ENCODE measurements at places on chromosomes 6 and 20.

GRCh38 chr6:90429713-90430112 is 133.1 kb upstream of the BACH2 start:
- peak; percentile 15 for DNase-seq

- peak; percentile 53 for DNase-seq
These were observed 115.9 kb downstream of the FYN start for GRCh38 chr6:111757342-111757741.

DNA sequence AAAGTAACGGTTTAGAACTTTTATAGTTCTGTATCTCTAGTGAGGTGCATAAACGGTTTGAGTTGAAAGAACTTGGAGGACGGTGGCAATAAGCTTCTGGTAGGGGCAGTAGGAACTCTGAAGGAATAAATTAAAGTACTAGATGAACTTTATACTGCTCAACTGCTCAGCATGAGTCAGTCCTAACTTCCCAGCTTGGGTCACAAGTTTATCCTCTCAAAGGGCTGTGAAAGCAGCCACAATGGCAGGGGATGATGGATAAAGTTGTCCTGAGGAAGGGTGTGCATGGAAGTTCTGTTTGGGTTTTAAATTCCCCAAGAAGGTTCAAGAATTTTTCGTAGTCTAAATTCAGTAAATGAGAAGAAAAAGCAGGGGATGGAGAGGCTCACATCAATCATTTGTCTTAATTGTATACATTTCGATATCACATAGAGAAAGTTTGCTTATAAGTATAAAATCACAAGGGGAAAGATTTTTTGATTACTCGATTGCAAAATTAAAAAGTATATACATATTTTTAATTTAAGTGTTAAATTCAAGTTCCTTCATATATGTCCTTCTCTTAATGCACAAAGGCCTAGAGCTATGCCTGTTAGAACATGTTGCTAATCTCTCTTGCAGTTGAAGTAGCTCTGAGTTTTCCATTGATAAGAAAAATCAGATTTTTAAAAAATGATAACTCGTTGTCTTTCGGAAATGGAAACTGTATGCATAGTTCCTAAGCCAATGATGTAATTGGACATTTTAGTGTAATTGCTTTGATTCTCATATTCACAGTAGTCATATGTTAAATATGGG is 55.3 kb upstream of the JAG1 start:
- peak; percentile 78 for DNase-seq

- peak; percentile 56 for DNase-seq
These were observed 373.1 kb upstream of the SOX4 start for GRCh38 chr6:21220271-21220987.

DNA sequence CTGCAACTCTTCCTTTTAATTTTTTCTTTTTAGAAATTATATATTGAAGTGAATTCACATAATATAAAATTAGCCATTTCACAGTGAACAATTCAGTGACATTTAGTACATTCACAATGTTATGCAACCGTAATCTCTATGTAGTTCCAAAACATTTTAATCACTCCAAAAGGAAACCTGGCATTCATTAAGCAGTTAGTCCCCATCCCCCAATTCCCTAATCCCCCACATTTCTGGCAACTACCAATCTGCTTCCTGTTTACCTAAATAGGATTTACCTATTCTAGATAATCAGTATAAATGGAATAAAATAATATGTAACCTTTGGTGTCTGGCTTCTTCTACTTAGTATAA is 8.5 kb upstream of the DDX27 start:
- DNase-seq: no peak

DNA sequence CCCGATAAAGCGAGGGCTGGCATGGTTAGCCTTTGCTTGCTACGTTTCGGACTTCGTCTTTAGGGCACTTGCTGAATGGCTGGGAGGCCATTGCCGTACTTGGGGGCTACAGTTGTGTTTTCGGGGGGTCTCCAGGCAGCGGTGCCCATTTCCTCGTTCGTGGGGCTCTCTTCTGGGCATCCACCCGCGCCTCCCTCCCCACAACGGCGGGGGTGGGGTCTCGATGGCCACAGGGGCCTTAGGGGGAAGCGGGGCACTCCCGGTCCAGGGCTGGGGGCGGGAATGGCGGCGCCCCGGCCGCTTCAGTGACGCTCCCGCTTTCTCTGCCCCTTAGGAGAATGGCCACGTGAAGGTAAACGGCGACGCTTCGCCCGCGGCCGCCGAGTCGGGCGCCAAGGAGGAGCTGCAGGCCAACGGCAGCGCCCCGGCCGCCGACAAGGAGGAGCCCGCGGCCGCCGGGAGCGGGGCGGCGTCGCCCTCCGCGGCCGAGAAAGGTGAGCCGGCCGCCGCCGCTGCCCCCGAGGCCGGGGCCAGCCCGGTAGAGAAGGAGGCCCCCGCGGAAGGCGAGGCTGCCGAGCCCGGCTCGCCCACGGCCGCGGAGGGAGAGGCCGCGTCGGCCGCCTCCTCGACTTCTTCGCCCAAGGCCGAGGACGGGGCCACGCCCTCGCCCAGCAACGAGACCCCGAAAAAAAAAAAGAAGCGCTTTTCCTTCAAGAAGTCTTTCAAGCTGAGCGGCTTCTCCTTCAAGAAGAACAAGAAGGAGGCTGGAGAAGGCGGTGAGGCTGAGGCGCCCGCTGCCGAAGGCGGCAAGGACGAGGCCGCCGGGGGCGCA is 2.4 kb downstream of the MARCKS start:
- DNase-seq: peak; percentile 58

DNA sequence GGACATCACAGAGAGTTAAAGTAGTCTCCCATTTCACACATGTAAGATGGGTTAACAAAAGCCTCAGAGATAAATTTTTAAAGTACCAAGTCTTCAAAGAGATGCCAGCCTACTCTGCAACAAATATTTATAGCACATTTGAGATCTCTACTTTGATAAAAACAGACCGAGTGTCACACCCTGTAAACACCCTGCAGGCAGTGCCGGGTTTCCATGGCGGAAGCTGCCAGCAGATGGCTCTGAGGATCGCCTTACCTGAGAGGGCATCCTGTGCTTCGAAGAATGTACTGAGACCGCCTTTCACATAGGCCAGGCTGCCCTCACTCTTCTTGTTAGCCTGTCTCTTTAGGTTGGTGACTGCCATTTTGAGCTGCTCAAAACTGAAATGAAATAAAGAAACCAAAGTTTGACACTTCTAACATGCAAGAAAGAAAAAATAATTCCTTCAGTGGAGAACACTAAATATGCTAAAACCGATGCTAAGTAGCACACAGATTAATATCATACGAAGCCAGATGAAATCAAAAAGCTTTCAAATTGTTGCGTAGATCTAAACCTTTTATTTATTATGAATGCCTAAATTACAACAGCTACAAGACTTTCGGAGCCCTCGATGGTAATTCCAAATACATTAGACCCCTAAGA is 39.3 kb downstream of the HUS1B start:
- DNase-seq: no peak

GRCh38 chr20:35257175-35257909 is 20.6 kb downstream of the MMP24OS start:
- DNase-seq: peak; percentile 76

DNA sequence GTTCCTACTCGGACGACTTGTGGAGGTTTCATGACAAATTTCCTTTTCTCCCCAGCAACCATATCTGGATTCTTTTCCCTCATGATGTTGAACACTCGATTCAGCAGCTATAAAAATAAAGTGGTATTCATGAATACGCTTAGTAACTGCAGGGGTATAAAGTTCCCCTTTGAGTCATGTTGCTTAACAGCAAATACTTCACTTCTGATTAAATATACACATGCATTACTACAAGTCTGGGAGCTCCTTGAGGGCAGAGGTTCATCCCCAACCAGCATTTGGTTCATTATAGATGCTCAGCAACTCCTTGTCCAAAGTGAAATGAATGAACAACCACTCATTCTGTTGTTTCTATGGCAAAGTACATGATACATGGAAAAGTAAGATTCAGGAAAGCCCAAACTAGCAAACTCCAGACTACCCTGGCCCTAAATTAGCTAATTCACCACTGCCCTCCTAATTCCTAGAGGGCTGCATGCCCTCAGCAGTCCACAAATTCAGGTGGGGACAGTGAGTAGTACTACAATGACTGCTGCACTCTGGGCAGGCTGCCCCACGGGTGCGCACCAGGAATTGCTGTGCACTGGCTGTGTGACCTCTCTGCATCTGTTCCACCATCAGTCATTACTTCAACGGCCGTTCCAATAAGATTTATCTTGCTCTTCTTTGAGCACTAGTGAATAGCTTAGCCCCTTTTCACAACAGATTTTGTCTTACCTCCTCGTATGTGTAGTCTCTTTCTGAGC is 15.2 kb downstream of the EIF2S2 start:
- DNase-seq: peak; percentile 38

- DNase-seq: peak; percentile 96
These were observed 434.7 kb downstream of the BCKDHB start for GRCh38 chr6:80541181-80541580.

DNA sequence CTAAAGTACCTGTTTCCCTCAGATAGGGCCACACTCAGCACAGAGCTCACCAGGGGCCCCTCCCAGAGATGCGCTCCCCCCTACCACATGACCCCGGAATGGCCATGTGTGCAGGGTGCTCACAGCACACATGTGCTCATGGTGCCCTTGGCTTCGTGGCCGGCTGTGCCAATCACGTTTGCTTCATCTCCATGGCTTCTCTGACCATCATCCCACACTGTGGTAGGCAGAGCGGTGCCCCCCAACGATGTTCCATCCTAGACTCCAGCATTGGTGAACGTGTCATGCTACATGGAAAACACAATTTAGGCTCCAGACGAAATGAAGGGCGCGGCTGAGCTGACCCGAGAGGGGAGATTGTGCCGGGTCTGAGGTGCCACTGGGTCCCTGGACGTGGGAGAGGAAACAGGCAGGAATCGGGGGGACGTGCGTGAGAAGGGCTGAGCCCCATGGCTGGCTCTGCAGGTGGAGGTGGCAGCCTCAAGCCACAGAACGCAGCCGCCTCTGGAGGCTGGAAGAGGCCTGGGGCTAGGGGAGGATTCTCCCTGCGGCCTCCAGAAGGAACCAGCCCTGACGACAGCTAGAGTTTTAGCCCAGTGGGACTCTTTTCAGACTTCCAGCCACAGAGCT is 126.5 kb downstream of the DLL1 start:
- DNase-seq: no peak

- peak; percentile 85 for DNase-seq
These were observed 94.8 kb upstream of the SCAF8 start for GRCh38 chr6:154638369-154638768.

- no peak for DNase-seq
These were observed 42.8 kb upstream of the PSMF1 start for GRCh38 chr20:1075616-1076015.

DNA sequence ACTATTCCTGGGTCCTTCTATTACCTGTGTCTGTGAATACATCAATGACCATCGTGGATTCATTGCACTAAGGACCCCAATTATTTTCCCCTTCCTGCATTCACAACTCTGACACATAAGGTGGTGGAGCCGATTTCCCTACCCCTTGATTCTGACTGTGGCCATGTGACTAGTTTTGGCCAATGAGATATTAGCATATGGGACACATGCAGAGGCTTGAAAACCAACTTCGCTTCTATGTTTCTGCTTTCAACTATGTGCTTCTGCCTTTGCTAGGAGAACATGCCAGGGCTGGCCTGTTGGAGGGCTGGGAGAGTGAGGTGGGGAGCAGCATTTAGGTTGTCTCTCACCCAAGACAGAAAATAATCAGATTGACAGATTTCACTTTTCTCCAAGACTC is 483.1 kb upstream of the JAG1 start:
- DNase-seq: no peak

GRCh38 chr6:78538002-78538401 is 329.3 kb upstream of the IRAK1BP1 start:
- DNase-seq: peak; percentile 55

- DNase-seq: no peak
These were observed 22.1 kb downstream of the NUDT3 start for GRCh38 chr6:34370361-34370760.

- DNase-seq: no peak
These were observed 52.6 kb upstream of the GCM1 start for GRCh38 chr6:53201270-53201669.

- peak; percentile 80 for DNase-seq
These were observed 11.8 kb downstream of the NINL start for GRCh38 chr20:25573288-25574251.

DNA sequence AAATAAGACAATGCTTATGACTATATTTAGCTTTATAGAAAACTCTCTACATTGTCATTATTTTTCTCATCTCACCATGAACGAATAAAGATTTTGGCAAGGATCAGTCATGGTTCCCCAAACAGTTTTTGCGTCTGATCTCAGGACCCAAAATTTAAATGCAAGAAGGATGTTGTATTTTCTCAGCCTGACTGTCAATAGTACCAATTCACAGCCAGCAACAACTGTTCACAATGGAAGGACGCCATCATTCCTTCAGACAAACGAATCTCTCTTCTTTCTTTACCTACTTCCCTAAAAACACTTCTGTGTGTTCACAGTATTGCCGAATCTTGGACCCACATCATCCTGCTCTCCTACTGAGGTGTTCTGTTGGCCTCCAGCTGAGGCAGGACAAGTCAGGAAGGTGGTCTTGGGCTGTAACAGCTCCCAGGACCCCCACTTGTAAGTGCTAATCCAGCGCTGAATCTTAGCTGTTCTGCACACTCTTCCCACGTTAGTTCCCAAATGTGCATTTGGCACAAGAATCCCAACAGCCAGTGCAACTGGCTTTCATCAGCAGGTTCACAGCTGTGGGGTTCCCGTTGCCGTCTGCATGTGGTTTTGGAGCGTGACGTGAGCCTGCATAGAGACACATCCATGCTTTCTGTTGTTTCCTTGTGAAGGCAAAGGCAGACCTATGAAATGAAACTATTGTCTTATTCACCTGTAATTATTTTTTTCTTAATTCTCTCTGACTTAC is 600.0 kb downstream of the QKI start:
- no peak for DNase-seq

DNA sequence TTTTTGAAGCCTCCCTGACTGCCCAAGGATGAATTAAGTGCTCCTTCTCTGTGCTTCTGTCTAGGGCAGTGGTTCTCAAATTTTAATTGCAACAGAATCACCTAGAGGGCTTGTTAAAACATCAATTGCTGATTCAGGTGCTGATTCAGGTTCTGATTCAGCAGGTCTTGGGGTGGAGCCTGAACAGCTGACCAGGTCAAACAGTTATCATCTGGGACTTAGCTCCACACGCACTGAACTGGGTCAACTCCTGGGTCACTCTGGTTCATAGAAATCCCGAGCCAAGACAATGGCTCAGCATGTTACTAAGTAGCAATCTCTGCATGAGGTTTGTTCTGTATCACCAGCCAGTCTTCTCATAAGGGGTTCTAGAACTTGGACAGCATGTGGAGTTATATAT is 192.3 kb downstream of the GJA1 start:
- no peak for DNase-seq

Data from fibroblast of lung (primary cell).